ENCODE measurements at places on chromosomes 16 and 17.

DNA sequence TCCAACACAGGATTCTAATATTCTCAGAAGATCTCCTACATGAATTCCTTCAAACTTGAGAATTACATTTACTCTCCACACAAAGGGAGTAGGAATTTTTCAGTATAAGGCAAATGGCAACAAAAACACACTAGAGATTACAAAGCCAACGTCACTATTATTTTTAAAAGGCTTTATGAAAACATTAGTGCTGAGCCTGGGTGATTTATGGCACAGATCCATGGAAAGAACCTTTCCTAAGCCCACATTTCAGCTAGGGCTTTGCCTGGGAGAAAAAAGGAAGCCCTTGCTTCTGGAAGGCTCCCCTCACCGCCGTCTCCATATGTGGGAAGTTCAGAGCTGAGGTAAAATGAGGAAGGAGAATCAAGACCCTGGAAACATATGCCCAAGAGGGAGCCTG lies 499.4 kb upstream of the HSBP1 start:
- H3K27ac ChIP-seq: no peak overlapping the region
- no peak overlapping the region for H3K4me3 ChIP-seq
- DNase-seq: no peak
- H3K36me3 ChIP-seq: no peaks in the 10 kb centered on the region

GRCh38 chr17:71176331-71176730 lies 944.5 kb upstream of the SOX9 start:
- H3K4me3 ChIP-seq: no peak overlapping the region
- no peaks in the 10 kb centered on the region for H3K4me1 ChIP-seq
- H3K36me3 ChIP-seq: no peaks in the 10 kb centered on the region
- no peaks in the 10 kb centered on the region for H3K27me3 ChIP-seq
- DNase-seq: no peak

DNA sequence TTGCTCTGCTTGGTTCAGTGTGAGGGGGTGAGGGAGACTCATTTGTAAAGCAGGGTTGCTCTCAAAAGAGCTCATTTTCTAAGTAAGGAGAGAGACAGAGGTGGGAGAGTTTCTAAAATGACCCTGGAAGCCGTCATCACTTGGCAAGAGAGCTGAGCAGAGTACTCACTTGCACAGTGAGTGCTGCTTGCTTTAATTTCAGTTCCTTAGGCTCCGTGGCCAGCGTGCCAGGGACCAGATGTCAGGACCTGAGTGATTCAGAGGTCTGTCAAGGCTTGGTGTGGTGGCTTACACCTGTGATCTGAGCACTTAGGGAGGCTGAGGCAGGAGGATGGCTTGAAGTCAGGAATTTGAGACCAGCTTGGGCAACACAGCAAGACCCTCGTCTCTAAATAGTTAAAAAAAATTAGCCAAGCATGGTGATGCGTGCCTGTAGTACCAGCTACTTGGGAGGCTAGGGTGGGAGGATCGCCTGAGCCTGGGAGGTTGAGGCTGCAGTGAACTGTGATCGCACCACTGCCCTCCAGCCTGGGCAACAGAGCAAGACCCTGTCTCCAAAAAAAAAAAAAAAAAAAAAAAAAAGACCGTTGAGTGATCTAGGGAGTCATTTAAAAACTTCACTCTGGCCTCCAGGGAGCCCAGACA lies 10.7 kb downstream of the ZNF205 start:
- peaks cover 28% of the 10 kb centered on the region for H3K4me1 ChIP-seq
- no peak overlapping the region for H3K4me3 ChIP-seq
- peak overlapping the region; percentile 50 for H3K27ac ChIP-seq
- no peaks in the 10 kb centered on the region for H3K27me3 ChIP-seq

DNA sequence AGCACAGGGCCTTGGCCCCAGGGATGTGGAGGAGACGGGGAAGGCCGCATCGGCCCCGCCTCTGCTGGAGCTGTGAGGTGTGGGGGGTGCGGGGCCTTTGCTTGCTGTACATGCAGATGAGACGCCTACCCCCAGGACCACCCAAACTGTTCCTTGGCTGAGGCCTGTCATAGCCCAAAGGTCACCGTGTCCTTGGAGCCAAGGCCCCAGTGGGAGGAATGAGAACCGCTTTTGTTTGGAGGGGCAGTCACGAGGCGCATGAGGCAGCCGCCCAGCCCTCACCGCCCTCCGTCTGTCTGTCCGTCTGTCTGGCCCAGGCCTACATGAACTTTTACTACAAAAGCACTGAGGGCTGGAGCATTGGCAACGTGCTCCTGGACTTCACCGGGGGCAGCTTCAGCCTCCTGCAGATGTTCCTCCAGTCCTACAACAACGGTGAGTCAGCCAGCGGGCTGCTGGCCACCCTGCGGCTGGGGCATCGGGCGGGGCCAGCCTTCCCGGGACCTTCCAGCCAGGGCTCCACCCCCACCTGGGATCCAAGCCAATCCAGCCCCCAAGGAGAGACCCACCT lies 8.8 kb downstream of the TAX1BP3 start:
- H3K4me1 ChIP-seq: no peaks in the 10 kb centered on the region
- H3K36me3 ChIP-seq: no peaks in the 10 kb centered on the region
- no peak overlapping the region for H3K4me3 ChIP-seq
- no peak overlapping the region for H3K27ac ChIP-seq
- H3K27me3 ChIP-seq: no peaks in the 10 kb centered on the region
- DNase-seq: no peak

- H3K27ac ChIP-seq: no peak overlapping the region
- H3K36me3 ChIP-seq: no peaks in the 10 kb centered on the region
- no peaks in the 10 kb centered on the region for H3K27me3 ChIP-seq
- no peak for DNase-seq
- peaks cover 20% of the 10 kb centered on the region for H3K4me1 ChIP-seq
- H3K4me3 ChIP-seq: no peak overlapping the region
Observed at GRCh38 chr17:59437791-59438281, 106.4 kb downstream of the YPEL2 start.

- peaks cover 6% of the 10 kb centered on the region for H3K4me1 ChIP-seq
- no peaks in the 10 kb centered on the region for H3K27me3 ChIP-seq
- no peak overlapping the region for H3K4me3 ChIP-seq
- DNase-seq: no peak
- H3K36me3 ChIP-seq: peaks cover 23% of the 10 kb centered on the region
Observed at GRCh38 chr17:21199311-21199710, 14.7 kb downstream of the TMEM11 start.

GRCh38 chr16:11539641-11540050 lies 47.1 kb downstream of the LITAF start:
- no peak overlapping the region for H3K27ac ChIP-seq
- no peaks in the 10 kb centered on the region for H3K27me3 ChIP-seq
- no peak overlapping the region for H3K4me3 ChIP-seq
- H3K36me3 ChIP-seq: no peaks in the 10 kb centered on the region
- DNase-seq: no peak

- H3K27me3 ChIP-seq: no peaks in the 10 kb centered on the region
- H3K4me1 ChIP-seq: peaks cover 8% of the 10 kb centered on the region
- no peaks in the 10 kb centered on the region for H3K36me3 ChIP-seq
- H3K27ac ChIP-seq: no peak overlapping the region
Observed at GRCh38 chr17:57498443-57498842, 242.1 kb downstream of the MSI2 start.

- H3K36me3 ChIP-seq: peaks cover 20% of the 10 kb centered on the region
- H3K4me3 ChIP-seq: no peak overlapping the region
- no peak overlapping the region for H3K27ac ChIP-seq
- H3K4me1 ChIP-seq: peaks cover 3% of the 10 kb centered on the region
- no peak for DNase-seq
Observed at GRCh38 chr16:19710991-19711545, 7.0 kb downstream of the KNOP1 start.

DNA sequence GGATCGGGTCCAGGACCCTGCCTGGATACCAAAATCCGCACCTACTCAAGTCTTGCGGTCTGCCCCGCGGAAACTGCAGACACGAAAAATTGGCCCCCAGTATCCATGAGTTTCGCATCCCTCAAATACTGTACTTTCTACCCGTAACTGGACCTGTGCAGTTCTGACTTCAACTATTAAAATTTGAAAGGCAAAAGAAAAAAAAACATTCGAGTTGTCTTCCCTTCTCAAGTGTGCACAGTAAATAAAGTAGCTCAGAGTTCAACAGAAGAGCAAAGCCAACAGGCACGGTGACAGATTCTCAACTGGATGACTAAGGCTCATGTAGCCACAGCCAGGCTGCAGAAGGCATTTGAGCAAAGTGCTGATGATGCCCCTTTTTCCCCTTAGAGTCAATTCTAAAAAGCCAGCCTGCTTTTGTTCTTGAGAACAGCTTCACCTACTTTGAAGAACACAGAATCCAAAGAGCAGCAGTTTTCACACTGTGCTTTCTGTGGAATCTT lies 32.5 kb downstream of the MARF1 start:
- H3K4me3 ChIP-seq: no peak overlapping the region
- no peaks in the 10 kb centered on the region for H3K27me3 ChIP-seq
- H3K36me3 ChIP-seq: peaks cover 74% of the 10 kb centered on the region

DNA sequence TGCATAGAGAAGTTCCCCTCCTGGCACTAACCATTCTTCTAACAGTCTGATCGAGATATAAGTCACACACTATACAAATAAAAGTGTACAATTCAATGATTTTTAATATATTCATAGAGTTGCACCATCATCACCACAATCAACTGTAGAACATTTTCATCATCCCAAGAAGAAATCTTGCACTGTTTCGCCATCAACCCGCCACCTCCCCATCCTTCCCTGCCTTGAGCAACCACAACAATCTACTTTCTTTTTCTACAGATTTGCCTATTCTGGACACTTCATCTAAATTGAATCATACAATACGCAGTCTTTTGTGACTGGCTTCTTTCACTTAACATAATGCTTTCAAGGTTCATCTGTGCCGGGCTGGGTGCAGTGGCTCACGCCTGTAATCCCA lies 33.0 kb upstream of the GUCY2D start:
- no peak overlapping the region for H3K27ac ChIP-seq
- H3K36me3 ChIP-seq: no peaks in the 10 kb centered on the region
- H3K4me3 ChIP-seq: no peak overlapping the region
- H3K4me1 ChIP-seq: no peaks in the 10 kb centered on the region

DNA sequence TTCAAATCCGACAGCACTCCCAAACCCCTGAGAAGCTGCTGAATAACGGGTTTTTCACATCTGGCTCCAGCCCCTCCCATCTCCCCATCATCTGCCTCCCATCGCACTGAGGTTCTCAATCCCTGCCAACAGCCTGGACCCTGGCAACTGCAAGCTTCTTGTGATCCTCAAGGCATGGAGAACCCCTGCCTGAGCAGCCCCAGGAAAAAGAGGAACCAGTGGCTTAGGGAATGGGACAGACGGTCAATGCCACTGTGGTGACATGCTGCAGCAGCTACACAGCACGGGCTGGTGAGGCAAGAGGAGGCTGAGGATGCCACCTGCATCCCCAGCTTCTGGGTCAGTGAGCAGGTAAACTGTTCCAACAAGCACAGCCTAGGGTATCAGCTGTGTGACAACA lies 3.3 kb upstream of the MBTPS1 start:
- H3K27me3 ChIP-seq: no peaks in the 10 kb centered on the region
- H3K27ac ChIP-seq: no peak overlapping the region
- DNase-seq: no peak
- no peak overlapping the region for H3K4me3 ChIP-seq
